Renal cortical epithelial cell (primary cell): ENCODE measurements at places on chromosomes 11 and 22. TPM values are rescaled to one million over a fixed set of nuclear protein-coding genes. Genes with fewer than 3 reads are reported as not detected.
A peak's percentile ranks its signal among the peaks of the same experiment; 100 is the strongest.

- DNase-seq, result no peak
Measured at GRCh38 chr11:116775975-116776374, 3.2 kb upstream of the BUD13 start.

DNA sequence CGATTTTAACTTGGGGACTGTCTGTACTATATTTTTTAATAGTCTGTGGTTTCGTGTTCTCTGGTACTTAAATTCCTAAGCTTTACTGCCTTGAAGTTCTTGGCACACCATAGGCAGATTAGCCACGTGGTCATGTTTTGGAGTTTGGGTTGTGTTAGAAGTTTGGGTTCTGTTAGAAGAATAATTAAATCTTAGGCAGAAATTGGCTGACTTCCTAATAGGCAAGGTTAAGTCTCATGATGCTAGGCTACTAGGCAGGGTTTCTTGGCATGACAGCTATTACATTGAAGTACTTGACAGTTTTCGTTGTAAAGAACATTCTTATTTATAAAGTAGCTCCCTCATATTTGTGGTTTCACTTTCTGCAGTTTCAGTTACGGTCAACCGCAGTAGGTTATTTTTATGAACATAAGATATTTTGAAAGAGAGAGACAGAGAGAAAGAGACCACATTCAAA lies 30.0 kb upstream of the MMP7 start:
- DNase-seq, result peak; percentile 98

DNA sequence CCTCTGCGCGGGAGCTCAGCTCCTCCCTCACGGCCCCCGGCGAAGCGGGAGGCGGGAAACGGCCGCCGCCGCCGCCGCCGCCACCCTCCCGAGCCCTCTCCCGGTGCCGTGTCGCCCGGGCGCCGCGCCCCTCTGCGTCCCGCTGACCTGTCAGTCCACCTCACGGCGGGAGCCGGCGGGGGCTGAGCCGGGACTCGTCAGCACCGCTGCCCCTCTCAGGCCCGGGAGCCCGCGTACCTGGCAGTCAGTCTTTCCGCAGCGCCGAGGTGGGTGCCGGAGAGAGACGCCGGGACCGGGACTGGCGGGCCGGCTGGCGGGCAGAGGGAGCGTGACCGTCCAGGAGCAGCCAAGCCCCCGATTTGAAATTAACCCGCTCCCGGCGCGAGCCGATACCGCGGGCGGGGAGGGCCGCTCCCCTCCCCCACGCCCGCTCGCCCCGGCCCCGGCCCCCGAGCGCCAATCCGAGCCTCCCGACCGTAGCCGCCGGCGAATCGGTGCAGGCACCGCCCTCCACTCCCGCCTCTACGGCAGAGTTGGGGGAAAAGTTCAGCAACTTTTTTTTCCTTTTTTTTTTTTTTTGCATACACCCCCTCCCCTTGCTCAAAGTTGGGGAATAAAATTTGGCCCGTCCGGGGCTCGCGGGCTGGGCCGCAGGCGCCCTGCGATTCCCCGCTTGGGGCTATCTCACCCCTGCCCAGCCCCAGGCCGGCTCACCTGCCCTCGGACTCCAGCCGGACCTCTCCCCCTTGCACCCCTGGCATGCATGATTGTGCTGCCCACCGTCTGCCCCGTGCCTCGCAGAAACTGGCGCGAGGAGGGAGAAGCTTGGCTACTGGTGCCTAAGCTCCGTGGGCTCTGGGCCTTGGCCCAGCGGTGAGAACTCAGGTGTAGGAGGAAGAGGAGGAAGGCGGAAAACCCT lies 774 bp upstream of the E2F8 start:
- no peak for DNase-seq

- DNase-seq, result no peak
Measured at GRCh38 chr22:31244943-31245451, 32.9 kb downstream of the LIMK2 start.

GRCh38 chr11:86068138-86068871 lies 579 bp downstream of the PICALM start:
- no peak for DNase-seq

DNA sequence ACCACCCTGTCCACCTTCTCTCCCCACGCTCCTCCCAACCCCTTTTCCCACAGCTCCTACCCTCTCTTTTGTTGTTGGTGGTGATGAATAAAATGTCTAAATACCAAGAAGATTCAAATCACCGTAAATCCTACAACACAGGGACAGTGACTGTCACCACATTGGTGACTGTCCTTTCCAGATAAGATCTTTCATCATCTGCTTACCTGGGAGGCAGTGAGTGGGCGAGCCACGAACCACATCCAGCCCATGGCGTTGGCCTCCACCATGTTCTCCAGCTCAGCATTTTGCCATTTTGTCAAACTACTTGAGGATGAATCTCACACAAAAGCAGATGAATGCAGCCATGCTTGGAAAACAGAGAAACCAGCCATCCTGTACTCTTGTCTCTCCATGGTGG lies 6.7 kb upstream of the CYTH4 start:
- no peak for DNase-seq

DNA sequence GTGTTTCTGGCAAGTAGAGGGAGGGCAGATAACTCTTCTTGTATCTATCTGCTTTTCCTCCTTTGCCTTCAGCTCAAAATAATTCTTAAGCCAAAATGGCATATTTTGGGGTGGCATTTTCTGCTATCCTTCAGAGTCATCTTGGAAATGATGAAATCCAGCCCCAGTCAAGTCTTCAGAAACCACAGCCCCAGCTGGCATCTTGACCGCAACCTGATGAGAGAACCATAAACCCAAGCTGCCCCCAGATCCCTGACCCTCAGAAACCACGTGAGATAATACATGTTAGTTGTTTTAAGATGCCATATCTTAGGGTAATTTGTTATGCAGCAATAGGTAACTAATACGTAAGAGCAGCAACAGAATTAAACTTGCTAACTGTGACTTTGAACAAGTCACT lies 15.1 kb upstream of the PAMR1 start:
- no peak for DNase-seq

DNA sequence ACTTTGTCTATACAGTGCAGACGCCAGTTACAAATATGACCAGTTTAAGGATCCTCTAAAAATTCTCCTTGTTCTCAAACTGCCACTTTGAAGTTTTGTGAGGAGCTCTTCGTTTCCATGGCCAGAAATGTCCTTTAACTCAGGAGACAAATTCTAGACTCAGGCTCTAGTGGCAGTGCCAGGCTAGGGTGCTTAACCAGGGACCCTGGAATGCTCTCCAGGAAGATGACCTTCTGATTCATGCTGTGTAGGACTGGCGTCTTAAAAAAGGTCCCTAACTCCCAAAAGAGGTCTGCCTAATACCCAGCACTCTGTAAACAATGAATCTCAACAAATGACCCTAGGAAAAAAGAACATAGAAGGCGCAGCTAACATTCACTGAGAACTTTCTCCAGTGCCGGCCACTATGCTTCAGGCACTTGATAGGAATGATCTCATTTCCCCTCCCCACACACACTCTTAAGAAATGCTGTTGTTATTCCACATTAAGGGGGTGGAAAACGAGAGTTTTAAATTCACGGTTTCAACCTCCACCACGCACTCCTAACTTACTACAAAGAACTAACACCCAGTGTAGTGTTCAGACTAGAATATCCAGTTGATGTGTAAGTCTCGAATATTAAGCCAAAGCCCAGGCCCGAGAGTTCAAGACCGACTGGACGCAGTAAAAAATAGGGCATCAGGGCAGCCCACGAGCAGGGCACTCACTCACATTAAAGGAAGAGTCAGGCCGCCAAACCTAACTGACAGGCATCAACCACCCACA lies 747 bp downstream of the NXF1 start:
- DNase-seq, result peak; percentile 53

DNA sequence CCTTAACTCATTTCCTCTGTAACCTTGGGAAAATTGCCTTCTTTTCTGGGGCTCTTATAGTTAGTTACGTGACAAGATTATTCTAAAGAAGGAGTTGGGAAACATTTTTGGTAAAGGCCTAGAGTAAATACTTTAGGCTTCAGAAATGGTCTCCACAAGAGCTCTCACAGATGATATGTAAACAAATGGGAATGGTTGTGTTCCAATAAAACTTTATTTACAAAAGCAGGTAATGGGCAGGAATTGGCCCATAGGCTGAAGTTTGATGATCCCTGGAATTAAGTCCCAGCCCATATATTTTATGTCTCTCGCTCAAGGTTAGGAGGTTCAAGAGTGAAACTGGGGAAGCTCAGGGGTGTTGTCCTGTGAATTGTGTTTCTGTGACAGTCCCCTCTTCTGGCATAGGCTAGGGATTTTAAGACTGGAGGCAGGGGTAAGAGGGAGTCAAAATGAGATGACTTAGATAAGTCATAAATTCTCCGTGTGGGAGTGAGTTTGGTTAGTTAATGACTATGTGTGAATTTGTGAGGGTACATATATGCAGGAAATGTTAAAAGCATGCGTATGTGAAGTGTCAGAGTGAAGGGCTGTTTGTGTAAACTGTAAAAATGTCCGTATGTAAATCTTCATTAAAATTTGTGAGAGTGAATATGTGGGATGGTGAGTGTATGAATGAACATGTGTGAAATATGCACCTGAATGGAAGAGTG lies 7.4 kb upstream of the OR52B4 start:
- no peak for DNase-seq

- no peak for DNase-seq
Measured at GRCh38 chr11:103662880-103663279, 373.6 kb upstream of the DDI1 start.

DNA sequence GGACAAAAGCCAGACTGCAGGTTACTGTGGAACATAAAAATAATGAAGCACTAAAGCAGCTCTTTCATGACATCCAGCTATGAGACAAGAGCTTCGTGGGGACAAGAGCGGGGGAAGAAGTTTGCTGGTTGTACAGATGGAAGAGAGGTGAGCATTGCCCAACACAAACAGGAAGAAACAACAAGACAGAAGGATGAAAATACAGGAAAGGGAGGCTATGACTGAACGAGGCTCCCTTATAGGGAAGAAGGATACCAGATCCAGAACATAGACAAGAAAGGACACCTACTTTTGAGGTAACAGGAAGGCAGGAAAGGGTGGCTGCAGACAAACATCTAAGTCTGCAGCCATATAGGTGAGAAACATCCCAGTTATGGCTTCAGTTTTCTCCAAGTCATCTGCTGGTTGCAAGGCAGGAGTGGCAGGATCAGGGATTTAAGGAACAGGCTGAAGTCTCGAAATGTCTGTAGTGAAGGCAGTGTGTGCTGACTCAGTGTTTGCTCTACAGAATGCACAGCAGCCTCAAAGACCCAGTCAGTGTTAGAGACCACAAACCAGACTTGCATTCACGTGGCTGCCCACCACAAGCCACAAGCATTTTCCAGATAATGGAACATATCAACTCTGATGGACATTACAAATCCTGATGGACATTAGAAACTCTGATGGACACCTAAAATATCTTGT lies 1.9 kb downstream of the CLTCL1 start:
- DNase-seq, result peak; percentile 90

DNA sequence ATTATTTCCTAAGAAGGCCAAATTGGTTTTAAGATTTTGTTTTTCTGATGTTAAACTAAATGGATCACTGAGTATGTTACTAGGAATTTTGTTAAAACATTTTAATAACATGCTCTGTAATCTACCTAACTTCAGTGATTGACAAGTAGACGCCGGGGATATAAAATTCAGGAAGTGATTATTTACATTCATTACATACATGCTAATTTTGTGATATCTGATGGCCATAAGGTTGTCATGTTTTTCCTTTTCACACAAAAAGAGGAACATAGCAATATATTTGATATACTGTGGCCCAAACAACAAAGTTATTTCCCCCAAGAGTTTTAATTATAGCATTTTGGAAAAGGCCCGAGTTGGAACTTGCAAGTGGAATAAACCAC lies 12.1 kb downstream of the SCUBE1 start:
- DNase-seq, result no peak

DNA sequence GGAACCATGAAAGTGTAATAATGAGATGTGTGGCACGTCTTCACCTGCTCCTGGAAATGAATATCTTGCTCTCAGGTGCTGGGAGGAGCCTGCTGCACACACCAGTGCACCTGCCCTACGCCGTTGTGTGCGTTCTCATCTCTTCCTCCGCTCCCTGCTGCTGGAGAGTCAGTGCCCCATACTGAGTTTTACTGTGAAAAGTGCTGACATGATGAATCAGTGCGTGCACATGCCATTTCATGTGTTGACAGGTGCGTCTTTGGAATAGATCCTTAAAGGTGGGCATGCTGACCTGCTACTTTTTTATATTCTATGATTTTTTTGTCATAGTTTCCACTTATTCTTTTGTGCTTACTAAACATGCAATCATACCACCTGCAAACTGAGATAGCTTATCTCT lies 1015.8 kb downstream of the BRD1 start:
- DNase-seq, result no peak

DNA sequence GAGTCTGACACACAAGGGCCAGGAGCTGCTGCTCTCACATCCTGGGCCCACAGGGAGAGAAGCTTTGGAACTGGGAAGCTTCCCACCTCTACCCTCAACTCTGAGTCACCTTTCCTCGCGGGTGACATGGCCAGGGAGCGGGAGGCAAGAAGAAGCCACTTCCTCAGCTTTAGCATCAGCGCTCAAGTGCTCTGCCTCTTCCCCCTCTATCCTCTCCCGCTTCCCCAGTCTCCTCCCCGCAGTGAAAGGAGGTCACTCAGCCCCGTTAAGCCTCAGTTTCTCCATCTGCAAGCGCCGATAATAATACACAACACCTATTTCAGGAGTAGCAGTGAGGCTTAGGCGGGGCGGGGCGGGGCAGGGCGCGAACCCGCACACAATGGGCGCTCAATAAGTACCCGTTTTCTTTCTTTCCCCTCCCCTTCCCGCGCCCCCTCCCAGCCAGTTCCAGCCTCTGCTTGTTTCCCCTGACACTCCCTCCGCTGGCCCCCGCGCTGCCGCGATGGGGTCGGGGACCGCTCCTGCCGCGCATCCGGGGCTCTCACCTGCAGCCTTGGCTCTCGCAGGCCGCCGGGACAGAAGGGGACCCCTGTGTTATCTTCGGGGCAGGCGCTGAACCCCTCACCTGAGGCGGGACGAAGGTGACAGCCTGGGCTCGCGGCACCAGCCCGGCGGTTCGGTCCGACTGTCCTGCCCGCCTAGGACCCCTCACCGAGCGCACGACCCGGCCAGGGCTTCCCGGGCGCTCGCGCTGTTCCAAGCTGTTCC lies 892 bp downstream of the GDPD5 start:
- no peak for DNase-seq

DNA sequence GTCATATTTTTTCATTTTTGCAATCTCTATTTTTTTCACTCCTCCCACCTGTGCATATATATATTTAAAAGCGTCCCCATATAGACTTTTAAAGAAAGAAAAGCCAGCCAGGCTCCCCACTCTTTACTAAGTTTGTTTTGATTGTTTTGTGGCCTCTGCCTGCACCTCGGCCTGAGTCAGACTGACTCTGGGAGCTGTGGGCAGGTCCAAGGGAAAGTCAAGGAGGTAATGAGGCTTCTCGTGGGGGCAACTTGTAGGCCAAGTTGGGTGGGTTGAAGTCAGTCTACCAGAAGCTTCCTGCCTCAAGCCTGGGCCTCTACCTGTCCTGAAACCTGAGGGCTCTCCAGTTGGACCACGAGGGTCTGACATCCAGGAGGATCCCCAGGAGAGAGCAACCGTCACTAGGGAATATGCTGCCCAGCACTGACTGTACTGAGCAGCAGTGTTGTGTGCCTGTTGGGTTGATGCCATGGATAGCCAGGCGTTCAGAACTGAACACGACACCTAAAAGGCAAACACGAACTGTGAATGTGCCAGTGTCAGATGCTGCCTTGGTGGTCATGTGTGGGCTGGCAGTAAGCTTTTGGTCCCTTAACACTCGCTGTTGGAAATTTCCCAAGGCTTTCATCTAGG lies 58.8 kb downstream of the BMAL1 start:
- peak; percentile 63 for DNase-seq

GRCh38 chr11:121421149-121421901 lies 30.8 kb upstream of the SORL1 start:
- peak; percentile 11 for DNase-seq

- peak; percentile 70 for DNase-seq
Measured at GRCh38 chr11:78000193-78000592, 5.7 kb upstream of the INTS4 start.

Gene MMP27
- not detected in 2 replicates for total RNA-seq

Gene C22orf31
- not detected in 2 replicates for total RNA-seq

Gene CALCA
- not detected in 2 replicates for total RNA-seq

Gene NXPE1
- not detected in 2 replicates for total RNA-seq
